ENCODE measurements at places on chromosomes 1 and 21.

DNA sequence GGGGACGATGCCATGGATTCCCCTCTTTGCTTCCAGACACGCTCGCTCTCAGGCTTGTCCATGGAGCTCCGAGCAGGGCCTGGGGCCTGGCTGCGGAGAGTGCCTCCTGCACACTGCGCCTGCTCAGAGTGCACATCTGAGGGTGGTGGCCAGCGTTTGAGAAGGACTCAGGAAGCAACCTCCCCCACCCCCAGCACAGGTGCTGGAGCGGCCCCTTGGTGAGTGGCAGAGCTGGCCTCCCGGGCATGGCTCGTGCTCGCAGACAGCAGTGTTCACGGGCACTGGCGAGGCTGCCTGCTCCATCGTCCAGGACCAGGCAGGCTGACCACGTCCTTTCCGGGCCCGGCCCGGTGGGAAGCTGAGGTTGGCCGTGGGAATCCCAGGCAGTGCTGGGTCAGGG is 2.8 kb downstream of the SPATC1L start:
- no peak for DNase-seq

DNA sequence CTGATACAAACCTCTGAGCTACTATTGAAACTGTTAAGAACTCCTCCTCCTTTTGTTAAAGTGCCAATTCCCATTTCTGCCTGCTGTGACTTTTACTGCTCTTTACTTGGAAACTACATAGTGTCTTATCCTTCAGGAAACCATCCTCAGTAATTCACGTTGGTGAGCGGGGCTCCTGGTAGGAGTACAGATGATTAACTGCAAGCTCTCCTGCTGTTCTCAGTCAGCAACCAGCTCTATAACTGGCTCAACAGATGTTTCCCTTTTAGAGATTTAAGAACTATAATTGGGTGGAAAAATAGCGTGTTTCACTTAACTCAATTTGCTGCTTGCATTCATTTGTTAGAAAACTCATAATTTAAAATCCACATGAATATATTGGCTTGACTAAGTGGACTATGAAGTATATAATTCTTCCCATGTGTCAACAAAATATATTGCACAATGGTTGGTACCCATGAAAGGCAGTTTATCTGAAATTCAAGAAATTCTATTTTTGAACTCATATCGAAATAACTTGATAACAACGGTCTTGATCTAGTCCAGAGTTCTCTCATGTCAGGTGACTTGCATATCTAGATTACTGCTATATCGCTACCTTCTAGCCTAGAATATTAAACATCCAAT is 574.0 kb downstream of the KCNT2 start:
- DNase-seq = no peak

DNA sequence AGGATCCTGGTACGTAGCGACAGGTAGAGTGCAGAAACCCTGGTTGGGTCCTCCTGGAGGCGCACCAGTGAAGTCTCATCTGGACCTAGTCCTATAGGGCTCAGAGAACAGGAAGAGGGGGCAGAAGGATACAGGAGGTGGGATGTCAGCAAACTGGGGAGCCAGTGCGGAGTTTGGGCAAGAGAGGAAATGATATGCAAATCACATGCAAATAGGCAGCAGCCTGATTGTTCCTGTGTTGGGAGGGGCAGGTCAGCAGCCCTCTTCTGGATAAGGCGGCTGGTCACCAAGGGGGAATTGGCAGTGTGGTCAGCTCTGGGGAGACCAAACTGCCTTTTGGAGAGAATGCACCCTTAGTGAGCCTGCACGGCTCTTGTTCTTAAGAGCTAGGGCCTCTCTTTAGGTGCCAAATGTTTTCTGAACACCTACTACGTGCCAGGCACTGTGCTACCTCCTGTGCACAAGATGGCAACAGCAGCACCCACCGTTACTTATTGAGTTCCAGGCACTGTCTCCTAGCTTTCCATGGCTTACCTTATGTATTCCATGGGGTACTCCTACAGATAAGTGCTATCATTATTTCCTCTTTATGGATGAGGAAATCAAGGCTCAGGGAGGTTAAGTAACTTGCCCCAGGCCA is 18.1 kb upstream of the PADI3 start:
- DNase-seq = no peak

DNA sequence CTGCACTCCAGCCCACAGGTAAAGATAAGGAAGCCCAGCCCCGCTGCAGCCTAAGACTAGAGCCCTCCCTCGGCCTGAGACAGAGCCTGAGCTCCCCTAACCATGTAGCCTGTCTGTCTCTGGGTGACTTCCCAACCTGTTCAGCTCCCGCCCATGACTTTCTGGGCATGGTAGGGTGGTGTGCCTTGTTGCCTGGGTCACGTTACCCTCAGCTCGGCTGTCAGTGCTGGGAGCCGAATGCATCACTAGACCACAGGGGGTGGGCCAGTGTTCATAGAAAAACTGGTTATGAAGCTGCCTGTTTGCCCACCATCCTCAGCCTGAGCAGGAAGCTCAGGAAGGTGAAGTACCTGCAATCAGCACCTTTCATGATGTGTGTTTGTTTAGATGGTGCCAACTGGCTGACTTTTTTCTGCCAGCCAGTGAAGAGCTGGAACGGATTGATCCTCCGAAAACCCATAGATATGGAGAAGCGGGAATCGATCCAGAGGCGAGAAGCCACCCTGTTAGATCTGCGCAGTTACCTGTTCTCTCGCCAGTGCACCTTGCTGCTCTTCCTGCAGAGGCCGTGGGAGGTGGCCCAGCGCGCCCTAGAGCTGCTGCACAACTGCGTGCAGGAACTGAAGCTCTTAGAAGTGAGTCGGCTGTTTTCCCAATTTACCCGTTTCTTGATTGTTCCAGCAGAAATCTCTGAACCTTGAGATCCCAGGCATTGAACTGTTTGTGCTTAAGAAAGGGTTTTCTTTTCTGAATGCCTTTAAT is 43.9 kb upstream of the PWP2 start:
- no peak for DNase-seq

- DNase-seq = no peak
These were observed 15.0 kb downstream of the MATN1 start for GRCh38 chr1:30708361-30708728.

- no peak for DNase-seq
These were observed 192.0 kb downstream of the CACNA1E start for GRCh38 chr1:181675091-181675917.

DNA sequence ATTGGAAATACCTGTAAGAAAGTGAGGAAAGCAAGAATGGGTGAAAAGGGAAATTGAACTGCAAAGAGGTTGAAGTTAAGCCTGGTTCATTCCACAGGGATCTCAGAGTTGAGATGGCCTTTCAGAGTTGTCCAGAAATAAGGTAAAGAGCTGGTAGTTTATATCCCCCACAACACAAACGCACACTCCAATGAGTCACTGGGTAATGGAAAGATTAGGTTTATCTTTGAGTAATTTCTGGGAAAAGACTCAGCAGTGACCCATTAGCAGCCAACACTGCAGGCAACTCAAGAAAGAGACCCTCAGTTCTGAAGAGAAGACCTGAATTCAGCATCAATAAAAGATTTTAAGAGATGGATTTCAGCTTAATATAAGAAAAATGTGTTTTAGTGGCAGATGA is 485.5 kb downstream of the PTPRC start:
- DNase-seq = no peak

GRCh38 chr1:203129501-203130231 is 2.1 kb downstream of the ADORA1 start:
- no peak for DNase-seq

DNA sequence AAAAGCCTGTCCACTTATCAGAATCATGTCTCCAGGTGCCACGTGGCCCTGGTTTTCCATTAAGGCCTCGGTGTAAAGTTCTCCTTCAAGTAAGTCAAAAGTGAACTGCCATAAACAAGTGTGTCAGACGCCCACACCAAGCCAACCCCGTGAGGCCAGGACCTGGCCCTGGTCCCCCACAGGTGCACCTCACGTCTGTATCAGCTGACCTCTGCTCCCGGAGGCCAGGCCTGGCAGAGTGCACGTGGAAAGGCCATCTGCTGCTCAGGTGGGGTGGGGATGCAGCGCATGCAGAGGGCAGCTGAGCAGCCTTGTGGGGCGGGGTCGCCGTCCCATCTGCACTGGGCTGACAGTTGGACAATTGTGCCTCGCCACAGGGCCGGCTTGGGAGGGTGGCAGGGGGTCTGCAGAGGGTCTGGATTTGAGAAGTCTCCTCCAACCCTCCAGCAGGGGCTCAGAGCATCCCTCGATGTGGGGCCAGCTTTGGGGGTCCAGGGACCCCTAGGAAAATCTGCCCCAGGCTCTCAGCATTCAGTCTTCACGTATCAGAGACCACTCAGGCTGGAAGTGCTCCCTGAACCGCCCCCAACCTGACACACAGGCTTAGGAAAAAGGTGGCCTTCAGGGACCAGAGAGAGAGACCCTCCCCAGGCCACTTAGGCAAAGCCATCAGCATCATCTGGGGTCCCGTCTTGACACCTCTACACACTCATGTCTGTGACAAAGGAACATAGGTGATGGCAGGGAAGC is 3.0 kb downstream of the SLC19A1 start:
- DNase-seq = no peak

GRCh38 chr1:14767075-14767474 is 168.6 kb downstream of the KAZN start:
- no peak for DNase-seq

DNA sequence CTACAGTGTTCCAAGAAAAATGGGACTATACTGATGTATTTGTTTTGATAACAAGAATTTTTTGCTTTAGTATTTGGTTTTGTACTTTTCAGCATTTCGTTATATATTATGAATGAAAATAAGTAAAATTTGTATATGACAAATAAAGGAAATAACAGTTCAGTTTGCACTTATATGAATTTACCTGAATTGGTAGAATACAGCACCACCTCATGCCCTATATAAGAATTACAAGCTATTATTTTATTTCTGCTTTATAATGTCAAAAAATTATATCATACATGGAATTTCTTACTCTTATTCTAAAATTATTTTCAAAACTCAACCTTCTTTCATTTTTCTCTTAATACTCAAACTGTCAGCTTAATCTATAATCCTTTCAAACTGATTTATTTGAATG is 14.6 kb downstream of the EFCAB7 start:
- no peak for DNase-seq

DNA sequence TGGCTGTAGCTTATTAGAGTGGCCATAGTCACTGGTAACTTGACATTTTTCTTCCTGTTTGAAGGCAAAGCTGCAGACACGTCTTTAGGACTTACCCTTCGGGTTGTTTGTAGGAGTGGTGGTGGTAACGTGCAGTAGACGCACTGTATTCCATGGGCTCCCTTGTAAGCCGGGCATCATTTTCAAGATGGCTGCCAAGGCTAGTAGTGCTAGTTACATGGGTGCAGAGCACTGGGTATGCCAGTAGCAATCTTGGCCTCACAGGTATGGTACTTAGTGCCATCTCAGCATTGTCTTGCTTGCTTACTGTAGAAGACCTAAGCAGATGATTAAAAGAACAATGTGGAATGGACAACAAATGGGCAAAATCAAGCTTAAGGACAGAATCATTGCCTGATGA is 1.9 kb downstream of the YBX1 start:
- DNase-seq = no peak

GRCh38 chr21:37606549-37606948 is 240.0 kb downstream of the DYRK1A start:
- no peak for DNase-seq

GRCh38 chr1:14259191-14259757 is 339.2 kb upstream of the KAZN start:
- DNase-seq = no peak

DNA sequence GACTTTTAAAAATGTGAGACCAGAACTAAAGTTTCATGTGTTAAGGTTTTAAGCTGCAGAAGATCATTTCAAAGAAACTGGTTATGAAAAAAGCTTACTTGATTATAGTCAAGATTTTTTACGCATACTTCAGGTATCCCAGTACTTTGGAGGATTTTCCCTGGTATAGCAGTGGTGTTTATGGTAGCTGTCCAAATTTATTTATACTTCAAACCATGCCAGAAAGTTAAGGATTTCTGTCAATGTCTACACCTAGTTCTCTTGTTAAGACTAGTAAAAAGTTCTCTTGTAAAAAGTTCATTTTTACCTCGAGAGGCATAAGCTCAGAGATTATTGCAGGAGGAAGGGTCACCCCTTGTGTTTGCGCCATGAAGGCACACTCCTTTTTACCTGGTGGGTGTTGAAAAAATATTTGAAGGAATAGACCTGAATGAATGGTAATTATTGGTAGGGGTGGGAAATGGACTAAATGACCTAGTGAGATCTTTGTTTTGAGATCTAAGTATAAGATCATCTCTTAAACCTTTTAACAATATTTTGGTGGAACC is 2.8 kb downstream of the DYRK1A start:
- no peak for DNase-seq

DNA sequence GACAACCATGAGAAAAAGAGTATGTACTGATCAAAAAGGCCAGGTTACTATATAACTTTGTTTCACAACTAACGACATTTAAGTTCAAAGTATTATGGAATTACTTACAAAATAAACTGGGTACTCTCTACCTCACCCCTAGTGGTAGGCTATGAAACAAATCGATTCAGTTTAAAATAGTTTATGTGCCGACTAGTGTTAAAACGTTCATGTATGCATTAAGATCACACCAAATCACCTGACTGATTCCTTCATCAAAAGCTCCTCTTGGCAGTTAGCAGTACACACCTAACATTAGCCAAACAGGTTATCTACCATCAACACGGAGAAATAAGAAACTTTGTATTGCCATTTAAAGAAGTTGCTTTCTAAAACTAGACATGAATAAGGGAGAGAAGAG is 137.1 kb downstream of the AKT3 start:
- no peak for DNase-seq

Measured in T follicular helper cell (primary cell).